A673 (cell line): ENCODE measurements at places on chromosomes 5 and 9. TPM values are rescaled to one million over a fixed set of nuclear protein-coding genes. Genes with fewer than 3 reads are reported as not detected.
A peak's percentile ranks its signal among the peaks of the same experiment; 100 is the strongest.

DNA sequence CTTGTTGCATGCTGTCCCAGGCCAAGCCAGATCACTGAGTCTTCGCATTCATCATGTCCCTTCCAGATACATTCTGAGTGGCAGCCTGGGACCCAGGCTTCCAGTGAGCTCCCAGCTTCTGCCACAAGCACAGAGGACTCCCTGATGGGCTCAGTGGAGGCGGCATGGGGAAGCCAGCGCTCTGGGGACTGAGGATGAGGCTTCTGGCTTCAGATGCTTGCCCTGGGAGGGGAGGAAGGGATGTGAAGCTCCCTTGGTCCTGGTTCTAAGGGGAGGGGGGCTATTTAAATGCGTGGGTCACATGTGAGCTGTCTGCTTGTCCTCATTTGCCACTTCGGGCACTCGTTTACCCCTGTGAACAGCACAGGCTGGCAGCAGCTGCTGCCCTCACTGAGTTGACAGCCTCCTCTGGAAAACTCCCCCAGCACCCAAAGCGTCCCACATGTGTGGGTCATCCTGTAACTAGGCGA is 174.0 kb downstream of the NR3C1 start:
- DNase-seq = no peak

Gene C8G
- 0.74 and 0.75 TPM in 2 replicates for total RNA-seq

GRCh38 chr5:83430130-83431010 is 41.2 kb upstream of the VCAN start:
- peak; percentile 69 for DNase-seq

DNA sequence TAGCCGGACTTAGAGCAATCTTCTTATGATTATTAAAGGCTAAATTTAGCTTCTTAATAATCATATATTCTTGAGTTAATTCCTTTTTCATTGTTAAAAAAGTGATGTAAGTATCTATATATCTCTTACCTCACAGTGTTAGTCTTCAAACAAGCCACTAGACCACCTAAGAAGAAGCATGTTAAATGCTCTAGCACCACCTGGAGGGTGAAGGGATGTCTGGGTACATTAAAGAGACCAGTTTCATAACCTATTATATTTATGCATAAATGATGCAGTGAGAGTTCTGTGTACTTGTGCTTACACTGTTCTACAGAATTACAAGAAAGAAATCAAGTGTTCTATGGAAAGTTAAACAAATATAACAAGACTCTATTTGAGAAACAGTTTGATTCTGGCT is 55.9 kb upstream of the SLCO6A1 start:
- DNase-seq = peak; percentile 7

- no peak for DNase-seq
Observed at GRCh38 chr9:88476491-88477271, 58.3 kb upstream of the NXNL2 start.

- no peak for DNase-seq
Observed at GRCh38 chr5:162852134-162852533, 585.3 kb upstream of the CCNG1 start.

DNA sequence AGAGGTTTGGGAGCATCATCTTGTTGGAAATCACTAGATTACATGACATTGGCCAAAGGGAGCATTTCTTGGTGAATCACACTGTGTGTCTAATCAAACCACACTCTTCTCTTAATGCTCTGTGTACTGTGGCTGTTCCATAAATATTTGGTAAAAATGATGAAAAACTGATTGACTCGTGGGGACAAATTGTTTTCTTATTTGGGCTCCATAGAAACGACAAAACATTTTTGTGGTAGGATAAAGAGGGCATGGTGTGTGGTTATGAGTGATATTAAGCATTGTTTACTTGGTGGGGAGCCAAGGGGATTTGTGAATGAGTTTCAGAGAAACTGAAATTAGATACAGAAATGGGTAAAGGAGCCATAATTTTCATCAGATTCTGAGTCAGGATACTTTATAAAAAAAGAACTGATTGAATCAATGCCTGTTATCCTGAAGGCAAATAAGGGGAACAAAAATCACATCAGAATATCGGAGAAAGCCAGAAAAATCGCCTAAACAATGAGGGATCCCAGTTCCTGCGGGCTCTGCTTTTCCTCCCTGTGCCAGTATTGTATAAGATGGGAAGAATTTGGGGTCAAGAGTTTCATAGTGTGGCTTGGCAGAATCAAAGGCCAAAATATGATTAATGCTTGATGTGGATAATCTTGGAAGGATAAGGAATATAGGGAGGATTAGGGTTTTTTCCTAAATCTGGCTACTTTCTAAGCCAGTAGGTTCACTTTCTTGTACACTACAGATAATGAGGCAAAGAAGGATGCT is 33.3 kb downstream of the FBXL7 start:
- DNase-seq = no peak

GRCh38 chr9:138052635-138053320 is 175.2 kb downstream of the CACNA1B start:
- no peak for DNase-seq

- peak; percentile 38 for DNase-seq
Observed at GRCh38 chr9:73179589-73179988, 27.9 kb downstream of the ANXA1 start.

Gene TOR1A
- 42.8 and 46.3 TPM in 2 replicates for total RNA-seq

DNA sequence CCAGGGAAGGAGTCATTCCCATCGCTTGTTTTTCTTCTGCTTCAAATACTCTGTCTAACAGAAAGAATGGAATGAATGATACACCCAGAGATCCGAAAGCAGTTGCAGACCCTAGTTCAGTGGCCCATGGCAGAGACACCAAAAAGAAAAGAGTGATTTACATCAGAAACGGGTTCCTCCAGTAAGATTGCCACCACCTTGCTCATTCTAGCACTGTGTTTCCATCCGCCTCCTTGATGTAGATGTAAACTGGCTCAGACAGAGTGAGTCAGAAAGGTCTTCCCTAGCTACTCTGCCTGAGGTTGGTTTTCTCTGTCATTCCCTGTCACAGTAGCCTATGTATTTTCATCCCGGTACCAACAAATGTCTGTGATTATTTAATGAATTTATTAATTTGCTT is 15.9 kb upstream of the CLINT1 start:
- DNase-seq = no peak

Gene ADGRV1
- 4.0 and 6.8 TPM in 2 replicates for total RNA-seq

Gene RLN1
- total RNA-seq = not detected in 2 replicates

DNA sequence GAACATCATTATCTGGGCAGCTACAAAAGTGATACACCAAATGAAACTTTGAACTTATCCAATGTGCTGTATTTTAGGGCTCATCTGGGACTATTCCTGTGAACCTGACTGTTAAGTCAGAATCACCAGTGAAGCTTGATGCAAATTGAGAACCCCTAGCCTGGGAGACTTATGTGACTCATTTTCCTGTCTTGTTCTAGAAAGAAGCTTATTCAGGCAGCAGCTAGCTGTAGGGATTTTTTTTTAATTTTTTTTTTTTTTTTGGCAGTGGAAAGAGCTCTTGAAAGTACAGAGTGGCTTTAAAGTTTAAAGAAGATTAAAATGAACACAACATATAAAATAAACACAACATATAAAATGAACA is 81.1 kb upstream of the TNFAIP8 start:
- DNase-seq = peak; percentile 35

DNA sequence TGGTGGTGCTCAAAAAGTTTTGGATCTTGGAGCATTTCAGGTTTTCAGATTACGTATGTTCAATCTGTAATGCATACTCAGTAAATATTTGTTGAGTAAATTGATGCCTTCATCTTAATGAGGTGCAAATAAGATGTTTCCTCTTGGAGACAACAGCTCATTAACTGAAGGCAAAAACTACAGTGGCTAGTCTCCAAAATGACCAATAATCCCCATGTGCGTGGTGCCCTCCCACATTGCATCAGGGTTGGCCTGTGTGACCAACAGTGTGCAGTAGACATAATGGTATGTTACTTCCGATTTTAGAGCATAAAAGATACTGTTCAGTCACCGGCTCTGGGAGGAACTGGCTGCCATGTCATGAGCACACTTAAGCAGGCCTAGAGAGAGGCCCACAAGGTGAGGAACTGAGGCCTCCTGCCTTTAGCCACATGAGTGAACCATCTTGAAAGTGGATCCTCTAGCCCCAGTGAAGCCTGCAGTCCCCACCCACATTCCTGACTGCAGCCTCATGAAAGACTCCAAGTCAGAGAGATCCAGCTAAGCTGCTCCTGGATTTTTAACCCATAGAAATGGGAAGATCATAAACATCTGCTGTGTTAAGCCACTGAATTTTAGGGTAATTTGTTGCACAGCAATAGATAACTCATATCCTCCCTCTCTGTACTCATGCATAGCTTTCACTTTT is 55.7 kb downstream of the LIFR start:
- DNase-seq = peak; percentile 18

Gene IFNA13
- total RNA-seq = not detected in 2 replicates

DNA sequence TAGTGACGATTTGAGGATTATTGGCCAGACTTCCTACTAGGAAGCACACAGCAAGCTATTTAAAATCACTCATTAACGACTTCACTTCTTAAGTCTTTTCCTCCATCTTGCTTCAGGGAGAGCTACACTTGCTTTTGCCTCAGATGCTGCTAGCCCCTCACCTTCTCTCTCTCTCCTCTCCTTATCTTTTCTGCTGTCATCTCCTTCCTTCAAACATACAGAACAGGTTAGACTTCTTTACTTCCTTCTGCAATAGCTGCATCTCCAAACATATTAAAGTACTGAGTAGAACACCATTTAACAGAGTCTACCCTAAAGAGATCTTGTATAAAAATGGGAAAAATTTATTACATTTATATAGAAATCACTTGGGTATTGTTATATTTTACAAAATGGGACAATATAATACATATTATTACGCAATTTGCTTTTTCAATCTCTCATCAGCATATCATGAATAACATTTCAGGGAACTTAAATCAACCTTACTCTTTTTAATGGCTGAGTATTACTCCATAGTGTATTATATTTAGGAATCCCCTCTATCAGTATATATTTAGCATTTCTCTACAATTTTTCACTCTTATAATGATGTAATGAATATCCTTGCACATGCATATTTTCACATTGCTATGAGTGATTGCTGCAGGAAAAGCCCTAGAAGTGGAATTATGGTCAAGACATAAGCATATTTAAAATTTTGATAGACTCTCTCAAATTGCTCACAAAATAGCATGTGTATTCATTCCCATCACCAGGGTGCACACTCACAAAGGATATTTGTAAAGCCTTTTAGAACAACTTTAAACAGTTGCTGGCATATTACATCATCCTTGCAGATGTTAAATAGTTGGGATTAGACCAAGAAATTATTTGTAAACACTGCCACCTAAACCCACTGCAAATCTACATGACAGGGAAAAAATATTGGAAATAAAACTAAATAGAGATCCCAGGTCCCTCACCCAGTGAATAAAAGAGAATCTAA is 164.5 kb upstream of the NFIB start:
- peak; percentile 50 for DNase-seq
